Activated CD4-positive, alpha-beta T cell treated with anti-CD3 and anti-CD28 coated beads, Interleukin-2, amount 50 U/mL, for 16 hours (primary cell): ENCODE measurements at places on chromosomes 1 and 21.

- DNase-seq: no peak
Observed at GRCh38 chr1:181643631-181644030, 160.3 kb downstream of the CACNA1E start.

DNA sequence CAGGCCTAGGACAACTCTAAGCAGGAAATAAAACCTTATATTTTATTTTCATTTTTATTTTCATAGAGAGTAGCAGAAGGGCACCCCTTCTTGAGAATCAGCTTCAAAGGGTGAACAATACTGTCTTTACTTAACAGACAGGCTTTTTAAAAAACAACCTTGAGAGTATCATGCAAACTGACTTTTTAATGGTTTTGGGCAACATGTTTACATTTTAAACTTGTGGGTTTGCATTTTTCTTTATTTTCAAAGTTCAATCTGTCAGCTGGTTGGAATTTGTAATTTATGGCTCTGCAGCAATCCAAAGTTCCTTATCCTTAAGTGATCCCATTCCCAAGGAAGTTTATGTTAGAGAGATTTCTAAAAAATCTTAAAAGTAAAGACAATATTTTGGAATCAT is 392.3 kb upstream of the ADAMTS5 start:
- no peak for DNase-seq

GRCh38 chr1:226845624-226846023 is 24.8 kb upstream of the PSEN2 start:
- DNase-seq: no peak

GRCh38 chr1:53526451-53527101 is 67.4 kb downstream of the DMRTB1 start:
- DNase-seq: no peak

DNA sequence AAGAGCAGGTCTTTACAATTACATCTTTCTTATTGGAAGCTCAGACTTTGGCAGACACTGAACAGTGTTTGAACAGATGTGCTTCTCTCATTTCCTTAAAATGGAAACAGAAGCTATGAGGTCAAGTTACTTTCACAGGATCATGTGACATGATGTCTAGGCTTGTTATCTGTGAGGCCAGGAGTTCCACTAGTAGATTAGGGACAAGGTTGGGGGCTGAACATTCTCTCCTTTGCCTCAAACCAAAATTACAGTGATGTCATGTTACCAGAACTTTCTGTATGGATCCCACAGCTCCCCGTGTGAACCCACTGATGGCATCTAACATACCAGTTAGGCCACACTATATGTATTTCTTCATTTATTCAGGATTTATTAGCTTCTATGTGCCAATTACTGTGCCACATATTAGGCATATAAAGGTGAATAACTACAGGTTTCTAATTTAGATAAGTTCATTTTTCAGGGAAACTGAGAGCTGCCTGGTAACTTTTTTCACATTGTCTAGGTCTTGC is 6.0 kb downstream of the DYNLT5 start:
- no peak for DNase-seq

GRCh38 chr1:32742956-32743355 is 40.4 kb upstream of the SYNC start:
- no peak for DNase-seq
